EL (cell line): ENCODE measurements at places on chromosomes 3 and 15.

- DNase-seq, result peak; percentile 79
These were observed 144.0 kb downstream of the GREM1 start for GRCh38 chr15:32861761-32862160.

DNA sequence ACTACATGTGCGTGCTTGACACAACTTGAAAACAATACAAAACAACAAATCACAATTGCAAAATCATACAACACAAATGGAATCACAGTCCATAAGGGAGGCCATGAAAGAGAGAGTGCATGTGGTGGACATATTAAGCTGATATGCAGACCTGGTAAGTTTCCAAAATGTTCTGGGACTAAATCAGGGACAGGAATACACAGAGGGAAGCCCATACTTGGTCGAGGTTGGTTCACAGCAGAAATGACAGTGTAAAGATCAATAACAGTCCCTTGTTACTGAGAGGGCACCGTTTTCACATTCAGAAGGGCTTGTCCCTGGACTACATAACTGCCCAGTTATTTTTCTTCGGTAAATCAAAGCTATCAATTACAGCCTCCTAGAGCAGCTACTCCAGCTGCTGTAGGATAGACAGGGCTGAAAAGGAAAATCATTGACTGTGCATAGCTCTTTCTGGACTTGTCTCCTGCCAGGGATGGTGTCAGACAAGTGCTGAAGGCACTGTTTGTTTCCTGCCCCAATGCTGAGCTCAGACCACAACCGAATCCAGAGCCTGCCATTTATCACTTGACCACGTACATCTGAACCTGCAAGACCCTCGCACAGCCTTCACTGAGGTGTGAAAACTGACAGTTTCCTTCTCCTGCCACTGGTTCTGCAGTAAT lies 79.5 kb upstream of the KCNMB2 start:
- no peak for DNase-seq

GRCh38 chr15:91129436-91129835 lies 29.4 kb downstream of the SV2B start:
- no peak for DNase-seq

- peak; percentile 21 for DNase-seq
These were observed 43.2 kb downstream of the P3H2 start for GRCh38 chr3:190077395-190078045.

DNA sequence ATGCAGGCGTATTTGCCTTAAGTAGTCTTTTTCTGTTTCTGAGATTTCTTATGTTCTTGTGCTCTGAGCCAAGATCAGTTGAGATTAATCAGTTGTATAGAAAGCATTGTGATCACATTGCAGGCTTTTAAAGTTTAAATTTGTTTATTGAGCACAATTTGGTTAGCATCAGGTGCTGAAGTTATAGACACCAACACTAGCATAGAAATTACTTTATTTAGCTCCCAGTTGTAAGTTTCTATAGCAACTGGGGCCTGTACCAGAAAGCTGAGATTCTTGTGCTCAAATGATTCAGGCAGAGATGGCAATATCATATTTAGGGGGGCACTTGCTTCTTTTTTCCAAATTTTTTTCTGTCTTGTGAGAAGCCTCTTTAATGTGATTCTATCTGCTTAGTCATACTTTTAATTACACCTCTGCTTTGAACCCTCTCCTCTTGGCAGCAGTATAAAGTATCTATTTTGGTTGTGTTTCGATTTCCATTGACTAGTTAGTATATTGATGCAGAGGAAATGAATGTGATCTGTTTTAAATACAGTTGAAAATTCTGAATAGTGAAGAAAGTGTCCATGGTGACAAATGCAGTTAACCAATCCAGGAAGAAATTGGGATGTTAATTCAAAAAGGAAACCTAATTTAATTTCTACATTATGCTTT lies 241.7 kb upstream of the GBE1 start:
- no peak for DNase-seq

GRCh38 chr15:31503256-31503655 lies 176.6 kb downstream of the KLF13 start:
- no peak for DNase-seq

DNA sequence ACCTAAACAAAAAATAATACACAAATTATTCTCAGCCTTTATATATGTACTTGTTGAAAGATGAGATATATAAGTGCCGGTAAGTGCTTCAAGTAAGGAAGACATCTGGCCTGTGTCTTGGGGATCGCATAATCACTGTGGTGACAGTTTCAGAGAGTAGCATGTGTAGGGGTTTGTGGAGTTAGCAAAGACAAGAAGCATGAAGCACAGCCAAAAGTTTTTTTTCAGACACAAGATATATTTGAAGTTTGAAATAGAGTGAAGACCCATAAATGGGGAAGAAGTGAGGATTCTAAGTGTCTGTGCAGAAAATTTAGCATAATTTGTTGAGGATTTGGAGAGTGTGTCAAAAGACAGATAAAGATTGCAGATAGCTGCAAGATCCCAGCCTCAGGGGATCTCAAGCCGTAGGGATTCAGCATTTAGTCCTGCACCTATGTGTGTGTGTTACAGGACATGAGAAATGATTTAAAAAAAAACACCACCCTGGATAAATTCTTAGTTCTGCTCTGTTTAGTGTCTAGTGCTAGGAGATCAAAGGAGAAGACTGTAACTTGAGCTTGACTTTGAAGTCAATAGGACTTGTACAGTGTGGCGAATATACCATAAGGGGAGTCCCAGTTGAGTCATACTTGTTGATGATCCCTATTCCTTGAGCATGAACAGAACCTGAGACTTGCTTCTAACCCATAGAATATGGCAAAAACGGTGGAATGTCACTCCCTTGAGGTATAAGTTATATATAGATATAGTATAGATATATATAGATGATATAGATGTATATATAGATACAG lies 123.9 kb upstream of the GRM7 start:
- no peak for DNase-seq

DNA sequence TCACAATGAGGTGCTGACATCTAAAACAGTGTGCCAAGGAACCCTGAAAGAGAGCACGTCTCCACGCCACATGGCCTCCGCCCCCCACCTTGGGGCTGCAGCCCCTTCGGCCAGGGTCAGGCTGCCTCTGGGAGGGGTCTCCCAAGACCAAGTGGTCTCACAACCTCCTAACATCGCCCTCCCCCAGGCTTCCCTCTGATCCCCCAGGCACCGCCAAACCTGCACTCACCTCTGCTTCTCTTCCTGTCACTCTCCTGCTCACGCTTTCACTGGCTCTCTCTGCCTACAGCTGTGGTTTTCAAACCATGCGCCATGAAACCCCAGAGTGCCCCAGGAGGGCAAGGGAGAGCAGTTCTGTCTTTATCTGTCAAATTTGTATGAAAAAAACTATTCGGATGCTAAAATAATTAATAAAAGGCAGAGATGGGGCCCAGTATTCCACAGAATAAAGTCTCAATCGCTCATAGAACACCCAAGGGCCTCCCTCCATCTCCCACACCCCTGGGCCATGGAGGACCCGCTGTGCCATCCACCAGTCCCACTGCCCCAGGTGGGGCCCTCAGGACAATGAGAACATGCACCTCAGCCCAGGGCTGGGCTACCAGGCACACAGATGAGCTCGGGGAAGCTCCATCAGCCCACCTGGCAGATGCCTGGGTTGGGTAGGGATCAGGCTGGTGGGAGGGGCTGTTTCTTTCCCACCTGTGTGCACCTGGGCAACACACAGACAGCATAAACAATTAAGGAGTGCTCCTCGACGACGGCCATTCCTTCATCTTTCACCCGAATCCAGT lies 21.5 kb downstream of the CYFIP1 start:
- no peak for DNase-seq

GRCh38 chr3:70726096-70726938 lies 413.9 kb upstream of the MDFIC2 start:
- DNase-seq, result no peak

GRCh38 chr3:186815435-186815834 lies 9.2 kb upstream of the RFC4 start:
- peak; percentile 88 for DNase-seq

GRCh38 chr3:177752831-177753230 lies 555.5 kb upstream of the TBL1XR1 start:
- DNase-seq, result no peak

DNA sequence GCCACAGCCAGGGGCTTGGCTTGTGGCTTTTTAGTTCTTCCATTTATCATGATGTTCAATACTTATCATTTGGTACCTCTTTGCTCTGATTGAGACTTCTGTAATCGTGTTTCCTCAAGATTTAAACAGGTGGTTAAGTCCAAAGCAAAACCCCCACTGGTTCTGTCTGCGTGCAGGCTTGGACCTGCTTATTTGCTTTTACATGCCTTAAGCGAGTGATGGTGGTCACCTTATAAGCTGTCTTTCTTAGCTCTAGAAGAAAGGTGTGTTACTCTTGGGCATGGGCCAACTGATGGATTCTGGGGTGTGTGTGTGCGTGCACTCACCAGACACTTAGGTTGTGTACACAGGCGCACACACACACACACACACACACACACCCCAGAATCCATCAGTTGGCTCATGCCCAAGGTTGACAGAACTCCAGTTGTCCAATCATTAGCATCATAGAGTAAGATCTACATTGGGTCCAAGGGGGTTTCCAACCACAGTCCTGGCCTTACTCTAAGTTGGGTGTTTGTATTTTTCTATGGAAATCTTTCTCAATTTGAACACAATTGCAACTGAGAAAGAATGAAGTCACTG lies 1.2 kb downstream of the MYZAP start:
- no peak for DNase-seq

DNA sequence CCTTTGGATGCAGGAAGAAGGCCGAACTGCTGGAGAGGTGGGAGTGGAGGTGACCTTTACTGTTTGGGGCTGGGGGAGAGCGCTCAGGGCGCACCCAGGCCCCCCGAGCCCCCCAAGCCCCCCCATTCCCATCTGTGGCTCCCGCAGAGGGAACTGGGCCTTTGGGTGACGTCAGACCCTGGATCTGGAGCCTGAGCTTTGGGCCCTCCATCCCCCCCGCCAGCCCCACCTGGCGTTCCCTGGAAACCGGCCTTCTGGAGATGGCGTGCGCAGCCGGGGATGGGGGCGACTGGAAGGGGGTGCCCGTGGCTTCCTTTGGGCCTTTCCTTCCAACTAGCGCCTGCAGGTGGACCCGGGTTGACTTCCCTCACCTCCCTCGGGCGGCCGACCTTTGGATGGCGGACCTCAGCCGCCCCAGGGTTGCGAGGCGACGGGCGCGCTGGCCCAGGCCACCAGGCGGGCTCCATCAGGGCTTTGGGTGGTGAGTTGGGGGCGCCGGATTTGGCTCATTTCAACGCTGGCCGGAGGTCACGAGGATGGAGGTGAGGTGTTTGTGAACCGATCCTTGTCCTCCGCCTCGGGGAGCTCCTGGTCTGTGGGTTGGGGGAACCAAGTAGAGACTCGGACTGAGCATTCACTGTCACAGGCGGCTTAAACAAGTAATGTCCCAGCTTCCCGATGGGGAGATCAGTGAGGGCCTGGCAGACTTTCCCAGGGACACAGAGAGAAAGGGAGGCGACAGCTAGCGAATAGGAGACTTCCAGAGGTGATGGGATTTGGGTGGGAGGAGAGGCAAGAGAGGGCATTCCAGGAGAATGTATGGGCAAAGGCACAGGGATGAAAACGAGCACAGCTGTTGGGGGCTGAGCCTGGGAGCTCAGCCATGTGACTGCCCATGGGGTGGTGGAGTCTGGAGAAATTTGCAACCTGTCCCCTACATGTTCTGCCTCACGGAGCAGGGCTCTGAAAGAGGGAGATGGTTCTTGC lies 709 bp downstream of the SCAMP5 start:
- no peak for DNase-seq

GRCh38 chr3:46098319-46098761 lies 71.1 kb upstream of the XCR1 start:
- DNase-seq, result peak; percentile 61

DNA sequence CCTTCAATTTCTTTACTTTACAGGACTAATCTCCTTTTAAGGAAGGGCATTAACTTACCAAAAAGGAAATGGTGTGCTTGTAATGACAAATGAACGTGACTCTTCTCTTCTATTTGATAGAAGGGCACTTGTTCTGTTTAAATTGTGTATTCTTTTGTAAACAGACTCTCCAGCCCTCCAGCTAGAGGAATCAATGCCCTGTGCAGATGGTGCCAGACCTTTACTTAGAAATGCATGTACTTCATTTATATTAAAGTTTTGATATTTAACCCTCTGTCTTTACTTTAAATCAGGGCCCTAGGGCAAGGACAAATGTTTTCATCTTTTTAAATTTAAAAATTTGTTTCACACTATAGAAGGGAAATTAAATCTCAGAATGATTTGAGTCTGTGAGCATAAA lies 355.1 kb downstream of the GBE1 start:
- no peak for DNase-seq

DNA sequence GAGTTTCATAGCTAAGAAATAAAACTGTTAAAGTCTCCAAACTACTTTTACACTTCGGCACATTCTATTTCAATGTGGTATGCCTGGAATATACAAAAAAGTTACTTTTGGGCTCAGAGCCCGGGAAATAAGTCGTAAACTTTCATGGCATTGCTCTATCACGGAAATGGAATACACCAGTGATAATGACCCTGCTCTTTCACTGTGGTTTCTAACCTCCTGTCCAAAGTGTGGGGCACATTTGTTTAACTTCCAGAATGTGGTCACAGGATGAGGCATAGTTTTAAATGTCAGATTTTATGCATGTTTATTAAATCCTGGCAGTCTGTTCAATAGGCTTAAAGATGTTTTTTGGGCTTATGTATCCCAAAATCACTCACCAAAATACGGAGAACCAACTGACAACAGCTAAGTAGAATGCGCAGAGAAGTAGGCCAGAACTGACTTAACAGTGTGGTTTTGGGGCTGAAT lies 5.1 kb downstream of the CXCR6 start:
- DNase-seq, result peak; percentile 89

GRCh38 chr3:154421083-154421482 lies 8.9 kb downstream of the GPR149 start:
- peak; percentile 9 for DNase-seq

- DNase-seq, result peak; percentile 31
These were observed 51.0 kb downstream of the DPPA2 start for GRCh38 chr3:109265295-109265694.

DNA sequence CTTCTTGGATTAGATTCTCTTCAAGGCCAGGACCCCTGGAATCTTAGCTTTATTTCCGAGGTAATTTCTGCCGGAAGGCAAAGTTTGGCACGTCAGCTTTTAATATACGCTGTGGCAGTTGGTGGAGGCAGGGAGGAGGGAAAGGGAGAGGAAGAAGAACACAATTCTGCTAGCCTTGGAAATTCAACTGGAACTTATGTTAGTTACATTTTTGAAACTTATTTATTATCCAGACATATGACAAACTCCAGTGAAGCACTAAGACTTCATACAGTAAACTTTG lies 100.1 kb upstream of the TSC22D2 start:
- no peak for DNase-seq

GRCh38 chr3:154170300-154170699 lies 49.1 kb downstream of the ARHGEF26 start:
- no peak for DNase-seq
